ENCODE measurements at places on chromosomes 16 and 17.
A peak's percentile ranks its signal among the peaks of the same experiment; 100 is the strongest.

DNA sequence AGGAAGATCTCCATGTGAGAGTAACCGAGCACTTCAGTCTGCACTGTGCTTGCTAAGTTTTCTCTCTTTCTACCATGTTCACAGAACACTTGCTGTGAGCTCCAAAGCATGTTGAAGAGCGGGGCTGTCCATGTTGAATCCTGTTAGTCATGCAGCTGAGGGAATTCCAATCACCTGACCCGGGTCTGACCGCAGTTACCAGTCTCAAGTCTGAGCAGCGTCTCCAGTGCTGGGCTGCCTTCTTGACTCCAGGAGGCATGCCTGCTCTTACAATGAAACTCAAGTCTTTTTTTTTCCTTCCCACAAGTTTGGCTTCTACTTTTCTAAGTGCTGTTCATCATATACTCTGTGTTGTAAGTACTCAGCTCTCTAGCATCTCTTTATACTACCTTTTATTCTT lies 44.3 kb downstream of the HOXB1 start:
- DNase-seq: peak; percentile 92

DNA sequence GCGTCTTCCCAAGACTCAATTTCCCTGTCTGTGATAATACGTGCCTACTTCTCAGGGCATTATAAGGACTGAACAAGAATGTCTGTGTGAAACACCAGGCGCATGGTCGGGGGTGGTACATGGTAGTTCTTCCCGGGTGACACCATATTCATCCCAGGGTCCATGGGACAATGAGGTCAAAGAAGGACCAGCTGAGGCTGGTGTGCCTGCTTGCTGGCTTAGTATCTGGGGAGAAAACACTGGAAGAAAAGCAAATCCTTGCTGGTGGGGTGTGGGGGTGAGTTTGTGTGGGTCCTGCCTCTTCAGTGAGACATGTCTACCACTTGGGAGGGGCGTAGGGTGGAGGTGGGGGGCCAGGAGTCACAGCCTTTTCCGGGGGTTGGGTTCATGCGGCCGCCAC lies 174.2 kb downstream of the RAB11FIP4 start:
- no peak for DNase-seq

DNA sequence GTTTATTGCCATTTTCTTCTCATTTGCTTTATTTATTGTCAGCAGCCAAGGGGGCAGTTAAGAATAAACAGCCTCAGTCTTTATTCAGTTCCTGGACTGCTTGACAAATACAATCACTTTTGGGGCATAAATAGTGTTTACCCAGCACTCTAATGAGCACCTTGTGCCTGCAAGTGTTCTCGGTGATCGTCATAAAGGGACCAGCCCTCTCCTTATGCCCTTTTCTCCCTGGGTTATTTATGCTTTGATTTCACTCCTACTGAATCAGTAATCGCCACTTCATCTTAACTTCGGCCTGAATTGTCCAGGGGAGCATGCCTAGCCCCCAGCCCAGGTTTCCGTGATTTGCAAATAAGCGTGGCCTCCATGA lies 55.7 kb upstream of the CACNG5 start:
- DNase-seq: no peak

DNA sequence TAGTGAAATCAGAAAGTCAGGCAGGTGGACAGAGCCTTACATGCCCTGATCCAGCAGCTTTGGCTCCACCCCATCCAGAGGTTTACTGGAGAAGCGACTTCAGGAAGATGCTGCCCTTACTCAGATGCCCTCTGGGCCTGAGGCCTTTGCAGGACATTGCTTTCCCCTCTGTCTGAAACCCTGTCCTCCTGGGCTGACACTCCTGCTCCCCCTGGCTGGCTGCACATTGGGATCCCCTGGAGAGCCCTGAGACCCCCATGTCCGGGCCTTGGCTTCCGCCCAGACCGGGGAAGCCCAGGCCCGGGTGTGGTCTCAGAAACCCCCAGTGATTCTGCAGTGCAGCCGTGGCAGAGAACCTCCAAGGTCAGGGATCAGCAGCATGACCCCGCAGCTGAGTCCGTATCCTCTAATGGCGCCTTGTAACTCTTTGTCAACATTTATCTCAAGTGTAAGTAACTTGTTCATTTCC lies 36.6 kb downstream of the BCO1 start:
- no peak for DNase-seq

- DNase-seq: no peak
Measured at GRCh38 chr17:79627184-79627765, 16.4 kb upstream of the RBFOX3 start.
